RWPE1 (cell line): ENCODE measurements at places on chromosomes 7 and 10.

DNA sequence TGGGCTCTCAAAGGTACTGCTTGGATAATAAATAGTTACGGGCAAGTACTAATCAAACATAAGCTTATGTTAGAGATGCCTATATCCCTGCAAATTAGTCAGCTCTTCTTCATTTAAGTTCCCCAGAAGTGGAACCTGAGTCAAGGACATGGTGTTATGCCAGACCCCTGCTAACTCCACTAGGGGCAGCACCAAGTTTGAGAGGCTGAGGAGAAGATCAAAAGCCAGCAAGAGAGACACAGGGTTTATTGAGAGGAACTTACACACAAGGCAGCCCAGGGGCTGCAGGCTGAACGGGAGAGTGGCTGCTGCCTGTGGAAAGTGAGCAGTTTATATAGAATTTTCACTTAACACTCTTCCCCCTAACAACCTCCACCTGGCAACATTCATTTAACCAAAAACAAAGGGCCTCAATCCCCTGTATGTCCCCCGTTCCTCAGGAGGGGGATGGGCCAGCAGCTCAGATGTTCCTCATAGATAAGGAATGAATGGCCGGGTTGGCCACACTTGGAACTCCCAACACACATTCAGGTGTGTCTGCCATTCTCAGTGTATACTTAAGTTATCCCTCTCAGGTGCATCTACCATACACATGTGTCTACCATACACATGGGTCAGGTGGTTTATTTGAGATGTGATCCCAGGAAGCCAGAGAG is 62.6 kb upstream of the GHITM start:
- no peak for DNase-seq

- no peak for DNase-seq
Observed at GRCh38 chr10:69844698-69845097, 43.0 kb downstream of the COL13A1 start.

GRCh38 chr7:142770661-142771352 is at the start of gene PRSS2:
Gene PRSS2 (plus strand): TSS chr7:142770970. CDS start chr7:142770983, 13 bp downstream.
- no peak for DNase-seq

DNA sequence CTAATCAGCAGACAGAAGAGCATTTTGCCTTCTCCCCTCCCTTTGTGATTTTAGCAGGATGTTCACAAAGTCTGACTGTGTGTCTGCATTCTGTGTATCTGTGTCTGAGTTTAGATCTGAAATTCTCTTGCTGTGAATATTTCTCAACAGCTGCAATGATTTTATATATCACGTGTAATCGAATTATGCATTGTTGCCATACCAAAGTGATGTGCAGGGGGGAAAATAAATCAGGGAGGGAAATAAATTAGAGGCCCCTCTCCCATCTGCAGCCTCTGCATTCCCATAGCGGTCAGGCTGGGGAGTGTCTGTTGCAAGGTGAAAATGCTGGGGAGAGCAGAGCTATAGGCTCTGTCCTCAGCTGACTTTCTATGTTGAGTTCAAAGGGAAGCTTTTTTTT is 209.0 kb downstream of the LRMDA start:
- DNase-seq: no peak

DNA sequence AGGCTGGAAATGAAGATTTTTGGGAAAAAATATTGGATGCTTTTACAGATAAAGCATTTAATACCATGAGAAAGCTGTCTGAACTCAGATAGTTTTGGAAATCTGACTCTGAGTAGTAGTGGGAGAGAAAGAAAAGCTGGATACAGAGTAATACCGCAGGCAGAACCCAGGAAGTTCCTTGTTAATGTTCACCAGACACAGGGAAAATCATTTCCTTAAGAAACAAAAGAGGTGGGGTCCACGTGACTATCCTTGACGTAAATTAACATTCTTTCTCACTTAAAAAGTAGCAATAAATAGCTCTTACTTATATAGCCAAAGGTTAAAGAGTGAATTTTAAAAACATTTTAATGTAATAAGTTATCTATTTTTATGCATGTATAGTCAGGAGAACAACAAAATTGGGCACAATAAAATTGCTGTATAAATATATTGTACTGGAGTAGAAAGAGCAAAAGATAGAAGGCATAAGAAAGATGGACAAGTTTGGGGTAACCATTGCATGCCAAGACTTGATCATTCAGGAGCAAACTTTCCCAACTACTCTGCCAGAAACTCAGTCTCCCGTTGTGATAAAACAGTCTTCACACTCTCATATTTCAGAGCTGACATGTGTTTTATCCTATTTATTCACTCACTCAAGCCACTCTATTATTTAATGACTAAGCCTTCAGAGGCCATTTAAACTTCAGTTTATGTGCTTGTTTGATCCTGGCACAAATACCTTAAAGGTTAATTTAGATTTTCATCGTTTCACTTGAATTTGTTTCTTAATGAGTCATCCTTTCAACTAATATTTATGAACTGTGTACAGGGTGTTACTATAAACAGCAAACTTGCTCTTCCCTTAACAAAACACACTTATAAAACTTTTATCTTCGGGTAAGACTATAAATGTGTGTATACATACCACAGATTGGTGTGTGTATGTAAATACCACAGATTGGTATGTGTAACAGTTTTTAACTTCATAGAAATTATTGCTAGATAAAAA is 143.1 kb downstream of the GNAI1 start:
- peak; percentile 38 for DNase-seq

DNA sequence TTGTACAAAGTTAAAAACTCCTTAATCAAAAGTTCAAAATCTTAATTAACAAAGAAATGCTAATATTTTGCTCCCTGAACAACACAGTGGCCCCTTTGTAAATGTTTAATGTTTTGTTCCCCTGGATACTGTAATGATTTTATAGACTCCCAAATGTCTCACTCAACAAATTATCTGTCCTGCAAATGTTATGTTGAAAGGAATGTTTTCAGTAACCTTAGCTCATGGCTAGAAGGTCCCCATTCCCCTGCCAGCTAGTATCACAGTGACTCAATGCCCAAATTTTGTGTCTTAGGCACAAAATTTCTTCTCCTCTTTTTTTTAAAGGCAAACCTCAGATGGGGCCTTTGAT is 298.9 kb downstream of the ELMO1 start:
- no peak for DNase-seq

- no peak for DNase-seq
Observed at GRCh38 chr10:86265236-86265894, 101.2 kb downstream of the GRID1 start.

- DNase-seq: peak; percentile 76
Observed at GRCh38 chr7:155205368-155206317, 92.0 kb upstream of the INSIG1 start.

DNA sequence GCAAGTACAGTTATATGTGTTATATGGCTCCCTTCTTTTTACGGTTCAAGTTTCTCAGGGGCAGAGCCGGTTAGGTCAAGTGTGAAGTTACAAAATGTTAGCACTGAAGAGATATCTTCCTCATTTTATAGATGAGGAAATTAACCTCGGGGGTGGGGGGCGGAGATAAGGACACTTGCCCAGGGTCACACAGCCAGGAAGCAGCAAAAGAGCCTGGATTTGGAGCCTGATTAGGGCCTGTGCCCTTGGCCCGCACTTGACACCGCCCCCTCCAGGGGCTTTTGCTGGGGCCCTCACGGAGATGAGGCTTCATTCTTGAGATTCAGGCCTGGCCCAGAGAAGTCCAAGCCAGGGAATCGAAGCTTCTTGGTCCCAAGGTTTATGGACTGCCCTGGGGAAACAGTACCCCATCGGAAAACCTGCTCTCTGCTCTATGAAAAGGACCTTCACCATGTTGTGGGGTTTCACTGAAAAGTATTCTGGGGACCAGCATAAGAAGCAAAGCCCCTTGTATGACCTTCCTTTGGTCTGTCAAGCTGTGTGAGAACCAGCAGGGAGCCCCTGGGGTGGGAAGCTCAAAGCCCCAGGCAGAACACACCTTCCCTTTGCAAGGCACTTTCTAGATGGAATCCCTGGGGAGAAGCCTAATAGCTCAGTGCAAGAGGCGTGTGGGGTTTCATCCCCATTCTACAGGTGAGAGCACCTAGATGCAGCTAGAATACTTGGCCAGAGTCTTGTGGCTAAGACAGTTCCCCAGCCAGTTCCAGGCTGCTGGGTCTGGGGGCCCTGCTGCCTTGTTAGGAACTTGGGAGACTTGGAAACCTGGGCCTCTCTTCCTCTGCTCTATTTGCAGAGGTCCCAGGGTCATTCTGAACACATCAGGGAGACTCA is 21.9 kb downstream of the UNC5B start:
- no peak for DNase-seq

- no peak for DNase-seq
Observed at GRCh38 chr7:78684201-78684600, 769.3 kb downstream of the MAGI2 start.

- no peak for DNase-seq
Observed at GRCh38 chr7:135929722-135930141, 47.4 kb downstream of the MTPN start.

DNA sequence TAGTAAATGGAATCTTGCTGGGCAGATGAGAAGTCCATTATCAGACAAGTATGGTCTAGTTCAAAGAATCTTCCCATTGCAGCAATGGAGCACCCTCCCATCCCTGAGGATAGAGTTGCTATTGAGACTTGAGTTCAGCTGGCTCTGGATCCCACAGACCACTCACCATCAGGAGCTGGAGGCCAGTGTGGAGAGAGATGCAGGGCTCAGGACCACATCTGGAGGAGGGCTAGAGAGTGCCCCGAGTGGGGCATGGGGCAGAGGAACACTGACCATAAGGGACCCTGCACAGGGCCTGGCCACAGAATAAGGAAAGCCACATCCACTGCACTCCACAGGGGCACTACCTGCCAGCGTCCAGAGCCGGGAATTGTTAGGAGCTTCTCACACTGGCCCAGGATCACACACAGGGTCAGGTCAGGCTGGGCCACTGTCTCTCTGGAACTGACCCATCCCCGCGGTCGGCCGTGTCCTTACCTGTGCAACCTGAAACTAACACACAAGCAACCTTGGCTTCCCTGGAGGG is 41.3 kb upstream of the TCERG1L start:
- DNase-seq: no peak

GRCh38 chr10:97740613-97741012 is 3.7 kb downstream of the ZFYVE27 start:
- no peak for DNase-seq

DNA sequence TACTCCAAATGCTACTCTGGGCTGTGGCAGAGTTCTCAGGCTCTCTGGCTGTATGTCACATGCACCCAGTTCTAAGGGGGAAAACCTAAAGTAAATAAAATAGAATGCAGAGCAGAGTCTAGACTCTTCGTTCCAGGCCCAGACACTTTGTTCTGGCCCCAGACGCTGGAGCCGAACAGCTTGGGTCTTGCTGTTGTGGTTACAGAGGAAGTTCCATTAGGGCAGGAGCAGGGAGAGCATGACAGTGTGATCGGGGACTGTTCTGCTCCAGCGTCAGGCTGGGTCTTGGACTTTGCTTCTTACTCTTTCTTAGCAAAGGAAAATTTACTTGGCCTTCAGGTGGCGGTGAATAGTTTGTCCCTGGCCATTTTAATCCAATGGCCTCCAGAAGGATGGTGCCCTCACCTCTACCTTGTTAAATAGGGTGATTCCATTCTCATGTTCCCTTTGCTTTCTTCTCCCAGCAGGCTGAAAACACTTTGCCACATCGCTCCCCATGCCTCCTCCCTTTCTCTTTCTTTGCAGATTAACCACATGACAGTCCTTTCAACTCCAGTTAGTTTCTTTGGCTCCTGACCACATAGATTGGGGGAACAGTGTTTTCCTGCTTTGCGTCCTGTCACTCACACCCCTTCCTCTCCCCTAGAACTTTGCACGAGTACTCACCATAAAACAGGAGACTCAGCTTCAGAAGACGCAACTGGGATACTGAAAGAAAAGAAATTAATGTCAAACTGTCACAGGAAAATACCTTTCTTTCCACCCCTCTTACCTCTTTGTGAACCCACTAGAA is 730.8 kb downstream of the SUGCT start:
- no peak for DNase-seq

DNA sequence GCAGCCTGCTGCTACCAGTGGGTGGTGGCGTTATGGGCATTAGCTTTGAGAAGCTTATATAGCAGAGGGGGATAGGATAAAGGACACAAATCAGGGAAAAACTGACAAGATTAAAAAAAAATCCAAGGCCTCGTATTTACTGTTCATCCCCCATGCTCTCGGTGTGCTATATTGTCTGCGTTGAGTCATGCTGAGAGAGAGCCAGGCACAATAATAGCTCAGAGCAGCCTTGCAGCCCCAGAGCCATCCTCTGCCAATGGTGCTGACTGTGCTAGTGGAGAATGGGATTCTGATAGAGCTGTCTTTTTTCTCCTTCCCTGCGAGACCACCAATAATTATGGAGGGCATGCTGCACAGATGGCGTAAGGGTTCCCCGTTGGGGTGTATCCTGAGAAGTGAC is 51.7 kb upstream of the FZD1 start:
- DNase-seq: no peak

GRCh38 chr10:10489805-10490571 is 527.7 kb upstream of the CELF2 start:
- no peak for DNase-seq

DNA sequence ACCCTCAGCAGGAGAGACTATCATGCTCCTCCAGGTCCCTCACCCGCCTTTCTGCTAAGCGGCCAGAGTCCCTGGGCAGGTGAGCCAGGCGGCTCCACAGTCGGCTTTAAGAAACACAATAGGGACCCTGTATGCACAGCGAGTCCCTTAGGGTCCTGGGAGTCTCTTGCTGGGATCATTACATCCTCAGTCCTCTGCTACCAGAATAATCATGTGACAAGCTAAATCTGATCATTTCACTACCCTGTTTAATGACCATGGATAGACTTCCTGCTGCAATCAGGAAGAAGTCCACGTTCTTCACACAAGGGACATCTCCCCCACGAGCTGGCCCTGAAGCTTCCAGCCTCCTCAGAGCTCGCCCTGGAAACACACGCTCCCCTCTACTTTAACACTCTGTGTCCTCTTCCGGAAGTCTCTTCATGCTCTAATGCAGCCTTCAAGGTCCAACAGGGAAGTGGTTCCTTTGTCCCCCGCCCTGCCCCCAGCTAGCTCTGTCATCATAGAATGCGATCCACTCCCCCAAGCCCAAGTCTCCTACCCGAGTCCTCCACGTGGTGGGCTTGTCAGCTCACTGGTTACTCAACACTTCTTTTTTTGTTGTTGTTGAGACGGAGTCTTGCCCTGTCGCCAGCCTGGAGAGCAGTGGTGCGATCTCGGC is 101.5 kb downstream of the RNF216 start:
- DNase-seq: no peak

GRCh38 chr7:74526780-74527179 is 73.1 kb downstream of the GTF2IRD1 start:
- no peak for DNase-seq

DNA sequence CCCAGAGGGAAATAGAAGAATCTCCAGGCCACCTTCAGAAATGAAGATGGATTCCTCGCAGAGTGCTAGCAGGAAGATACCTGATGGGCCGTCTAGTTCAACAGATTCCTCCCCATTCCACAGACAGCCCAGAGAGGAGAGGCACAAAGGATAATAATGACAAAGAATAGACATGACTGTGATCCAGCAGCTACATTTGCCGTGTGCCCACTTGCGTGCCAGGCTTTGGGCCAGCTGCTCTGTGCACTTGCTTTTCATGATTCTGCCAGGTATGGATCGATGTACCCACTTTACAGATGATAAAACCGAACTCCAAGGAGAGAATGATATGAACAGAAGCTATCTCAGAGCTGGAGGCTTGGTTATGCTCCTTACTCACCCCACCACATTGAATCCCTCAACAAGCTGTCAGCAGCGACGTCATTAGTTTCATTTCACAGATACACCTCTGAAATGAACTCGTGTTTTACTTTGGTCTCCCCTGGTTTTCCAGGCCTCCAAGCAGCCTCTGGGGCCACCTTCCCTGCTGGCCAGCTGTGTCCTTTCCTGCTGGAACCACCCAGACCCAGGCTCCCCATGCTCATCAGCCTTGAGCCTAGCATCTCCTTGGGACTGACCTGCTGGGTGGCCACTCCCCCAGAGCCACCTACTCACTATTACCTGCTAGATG is 11.9 kb upstream of the WDFY4 start:
- no peak for DNase-seq

GRCh38 chr10:103759100-103759781 is 96.1 kb downstream of the SH3PXD2A start:
- DNase-seq: peak; percentile 74
